HS-27A (cell line): ENCODE measurements at places on chromosomes 11 and 22.

DNA sequence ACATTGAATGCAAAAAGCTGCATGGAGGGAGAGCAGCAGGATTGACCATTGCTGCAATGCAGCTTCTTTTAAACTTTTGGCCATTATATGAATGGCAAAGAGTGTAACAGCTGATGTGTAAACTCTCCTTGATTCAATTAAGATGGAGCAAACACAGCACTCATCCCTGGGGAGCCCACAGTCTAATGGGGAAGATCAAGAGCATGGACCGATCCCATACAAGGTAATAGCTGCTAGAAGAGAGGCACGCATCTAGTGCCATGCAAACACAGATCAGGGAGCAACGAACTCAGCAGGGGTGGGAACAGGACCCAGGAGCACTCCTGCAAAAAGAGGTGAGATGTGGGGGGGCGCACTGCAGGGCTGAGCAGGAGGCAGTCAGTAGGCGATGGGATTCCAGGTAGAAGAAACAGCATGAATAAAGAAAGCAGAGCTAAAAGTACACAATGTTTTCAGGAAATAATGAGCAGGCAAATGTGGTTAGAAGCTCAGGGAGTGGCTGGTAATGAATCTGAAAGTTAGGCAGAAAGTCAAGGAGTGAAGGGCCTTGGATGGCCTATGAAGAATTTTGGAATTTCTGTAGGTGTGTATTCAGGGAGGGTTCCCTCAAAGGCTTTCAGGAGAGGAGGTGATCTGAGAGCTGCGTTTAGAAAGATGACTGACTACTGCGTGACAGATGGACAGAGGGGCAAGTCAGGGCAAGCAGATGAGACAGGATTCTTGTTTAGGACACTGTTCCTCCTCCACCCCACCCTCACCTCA, 17.2 kb upstream of the BMAL1 start:
- no peak for DNase-seq

DNA sequence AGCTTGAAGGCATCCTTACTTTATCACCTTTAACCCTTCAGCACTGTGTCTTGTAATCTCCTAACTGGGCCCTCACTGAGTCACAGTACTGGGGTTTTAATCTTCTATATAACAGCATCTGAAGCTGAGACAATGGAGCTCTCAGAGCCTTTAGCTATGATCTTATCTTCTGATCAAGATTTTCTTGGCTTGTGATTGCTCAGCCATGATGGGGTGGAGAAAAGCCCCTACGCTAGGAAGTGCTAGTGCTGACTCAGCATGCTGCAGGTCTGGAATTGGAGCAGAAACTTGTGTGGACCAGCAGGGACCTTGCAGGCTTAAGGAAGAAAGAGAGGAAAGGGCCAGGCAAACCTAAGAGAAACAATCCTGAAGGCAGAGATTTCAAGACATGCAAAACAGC, 71.7 kb upstream of the EED start:
- DNase-seq = no peak

DNA sequence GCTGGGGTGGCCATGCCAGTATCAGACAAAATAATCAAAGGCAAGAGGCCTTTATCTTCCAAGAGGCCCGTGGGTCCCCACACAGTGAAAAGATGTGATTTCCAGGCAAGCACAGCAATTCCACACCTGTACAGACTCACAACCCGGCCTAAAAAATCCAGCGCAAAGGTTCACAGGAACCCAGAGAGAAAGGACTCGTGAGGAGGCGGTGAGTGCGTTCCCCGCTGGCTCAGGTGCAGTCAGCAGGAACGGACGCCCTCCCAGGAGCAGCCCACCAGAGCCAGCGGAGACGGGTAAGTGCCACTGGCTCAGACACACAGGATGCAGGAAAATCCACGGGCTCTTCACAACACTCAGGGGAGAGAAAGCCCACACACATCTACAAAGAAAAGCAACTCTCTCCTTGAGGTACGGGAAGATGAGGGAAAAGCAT, 4.4 kb downstream of the TOLLIP start:
- no peak for DNase-seq

DNA sequence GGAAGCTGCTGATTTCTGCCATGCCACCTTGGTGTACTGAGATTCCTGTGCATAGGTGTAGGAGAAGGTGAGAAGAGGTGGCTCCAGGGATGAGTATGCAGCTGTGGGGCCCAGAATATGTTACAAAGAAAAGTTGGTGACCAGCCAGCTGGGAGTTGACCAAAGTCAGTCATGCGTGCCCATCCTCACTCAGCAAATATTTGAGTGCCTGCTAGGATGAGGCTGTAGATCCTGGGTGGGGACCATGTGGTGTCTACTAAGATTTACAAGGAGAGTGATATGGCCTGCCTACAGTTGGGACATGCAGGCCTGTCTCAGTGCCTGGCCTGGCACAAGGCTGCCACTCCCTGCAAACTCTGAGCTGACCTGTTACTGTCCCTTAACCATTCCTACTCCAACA, 19.4 kb downstream of the RNF185 start:
- DNase-seq = peak; percentile 61

DNA sequence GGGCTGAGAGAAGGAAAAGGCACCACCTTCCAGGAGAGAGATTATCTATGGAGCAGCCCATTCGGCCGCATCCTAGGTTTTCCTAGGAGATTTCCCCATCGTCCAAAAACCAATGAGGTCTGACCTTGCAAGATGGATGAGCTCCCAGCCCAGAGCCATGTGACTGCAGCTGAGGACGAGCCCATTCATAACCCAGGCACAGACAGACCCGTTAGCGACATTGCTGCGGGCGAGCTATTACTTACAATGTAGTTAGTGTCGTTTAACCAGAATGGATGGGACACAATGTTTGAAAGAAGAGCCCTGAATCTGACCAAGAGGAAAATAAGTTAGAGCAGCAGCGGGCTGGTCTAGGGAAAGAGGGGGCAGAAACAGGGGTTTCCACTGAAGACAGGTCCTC, 395.9 kb upstream of the CADM1 start:
- no peak for DNase-seq

DNA sequence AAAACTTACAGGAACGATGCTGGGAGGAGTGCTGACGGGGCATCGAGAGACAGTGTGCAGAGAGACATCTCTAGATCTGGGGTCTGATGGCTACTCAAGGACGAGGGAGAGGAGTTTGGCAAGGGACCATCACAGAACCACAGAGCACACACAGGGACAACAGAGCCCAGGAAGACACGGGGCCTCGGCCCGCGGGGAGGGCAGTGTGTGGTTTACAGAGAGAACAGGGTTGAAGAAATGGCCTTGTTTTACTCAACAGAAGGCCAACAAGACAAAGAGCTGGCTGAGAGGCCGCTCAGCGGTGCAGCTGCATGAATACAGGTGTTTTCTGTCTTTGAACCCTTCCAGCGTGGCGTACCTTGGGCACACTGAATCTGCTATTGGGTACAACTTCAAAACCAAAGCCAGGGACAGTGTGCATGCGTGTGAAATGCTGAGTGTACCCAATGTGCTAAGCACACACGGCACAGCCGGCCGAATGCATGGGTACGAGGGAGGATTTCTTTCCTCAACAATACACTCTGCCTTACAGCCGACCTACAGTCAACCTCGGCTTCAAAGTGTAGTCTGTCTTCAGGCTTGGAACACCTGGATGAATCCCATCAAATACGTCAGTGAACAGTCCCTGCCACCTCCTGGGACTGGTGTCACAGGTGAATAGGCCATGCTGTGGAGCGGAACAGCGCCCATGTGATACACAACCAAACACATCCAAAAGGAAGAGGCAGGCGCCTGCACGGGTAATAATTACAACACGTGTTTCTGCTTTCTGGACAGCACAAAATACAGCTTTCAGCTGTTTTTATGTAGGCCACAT, 20.7 kb upstream of the BID start:
- DNase-seq = no peak
